ENCODE measurements at places on chromosomes 4 and X.

DNA sequence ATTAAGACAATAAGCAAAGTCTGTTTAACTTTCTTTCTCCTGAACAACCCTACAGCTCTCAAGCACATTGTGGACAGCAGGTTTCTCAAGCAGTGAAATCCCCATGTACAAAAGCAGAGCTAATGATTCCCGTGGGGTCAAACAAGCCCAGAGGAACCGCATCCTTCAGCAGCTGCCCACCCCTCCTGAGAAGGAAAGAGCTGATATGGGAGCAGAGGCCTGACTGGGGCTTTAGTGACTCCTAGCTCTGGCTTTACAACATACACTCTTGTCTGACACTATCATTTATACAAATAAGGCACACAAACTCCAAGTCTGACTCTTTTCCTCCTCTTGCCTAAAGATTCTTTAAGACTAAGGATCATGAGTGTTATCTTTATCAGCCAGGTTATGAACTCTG, 32.8 kb downstream of the HDAC8 start:
- no peak for DNase-seq

DNA sequence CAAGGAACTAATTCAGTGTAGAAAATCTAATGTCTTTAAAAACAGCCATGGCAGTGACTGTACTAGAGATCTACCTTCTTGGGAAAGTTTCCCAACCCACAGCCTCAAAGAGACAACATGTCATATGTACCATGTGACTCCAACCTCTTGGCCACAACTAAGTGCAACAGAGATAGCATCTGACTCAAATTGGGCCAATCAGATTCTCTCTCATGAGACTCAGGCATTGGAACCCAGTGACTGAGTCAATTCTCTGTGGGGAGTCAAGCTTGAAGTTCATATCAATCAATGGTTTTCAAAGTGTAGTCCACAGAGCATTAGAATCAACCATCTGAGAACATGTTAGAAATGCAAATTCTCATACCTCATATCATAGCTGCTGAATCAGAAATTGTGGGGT, 123.3 kb downstream of the MBNL3 start:
- no peak for DNase-seq

DNA sequence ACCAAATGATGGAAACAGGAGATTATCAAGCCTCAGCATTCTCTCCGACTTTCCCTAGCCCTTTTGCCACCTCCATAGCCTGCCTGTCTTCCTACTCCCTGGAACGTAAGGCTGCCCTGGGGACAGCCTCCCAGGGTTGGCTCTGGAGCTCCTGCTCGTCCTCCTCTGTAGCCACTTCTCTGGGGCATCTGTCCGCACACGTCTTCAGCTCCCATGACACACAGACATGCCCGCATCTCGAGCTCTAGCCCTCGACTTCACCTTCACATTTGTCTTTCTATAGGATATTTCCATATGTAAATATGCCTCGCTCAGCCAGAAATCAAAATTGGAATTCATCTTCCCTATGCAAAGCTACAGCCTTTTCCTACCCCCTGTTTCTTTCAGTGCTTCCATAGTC, 67.7 kb downstream of the TSC22D3 start:
- DNase-seq = no peak

DNA sequence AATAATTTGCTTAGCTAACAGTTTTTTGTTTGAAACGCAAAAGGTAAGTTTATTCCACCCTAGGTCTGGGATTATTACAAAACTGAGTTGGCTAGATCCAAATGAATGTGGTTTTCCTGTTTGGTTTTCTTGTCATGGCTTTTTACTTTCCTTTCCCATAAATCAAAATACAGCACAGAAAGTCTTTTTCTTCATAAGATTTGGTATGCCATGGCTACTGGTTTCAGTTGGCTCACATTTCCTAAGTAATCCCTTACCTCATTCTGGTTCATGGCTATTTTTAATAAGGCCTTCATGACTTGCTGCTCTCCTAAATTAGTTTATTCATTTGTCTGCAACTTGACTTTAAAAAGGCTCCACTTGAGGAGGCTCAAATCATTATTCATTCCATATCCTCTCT, 12.9 kb upstream of the PAK3 start:
- no peak for DNase-seq

- DNase-seq = no peak
Observed at GRCh38 chrX:153924149-153924861, 1.8 kb downstream of the ARHGAP4 start.

DNA sequence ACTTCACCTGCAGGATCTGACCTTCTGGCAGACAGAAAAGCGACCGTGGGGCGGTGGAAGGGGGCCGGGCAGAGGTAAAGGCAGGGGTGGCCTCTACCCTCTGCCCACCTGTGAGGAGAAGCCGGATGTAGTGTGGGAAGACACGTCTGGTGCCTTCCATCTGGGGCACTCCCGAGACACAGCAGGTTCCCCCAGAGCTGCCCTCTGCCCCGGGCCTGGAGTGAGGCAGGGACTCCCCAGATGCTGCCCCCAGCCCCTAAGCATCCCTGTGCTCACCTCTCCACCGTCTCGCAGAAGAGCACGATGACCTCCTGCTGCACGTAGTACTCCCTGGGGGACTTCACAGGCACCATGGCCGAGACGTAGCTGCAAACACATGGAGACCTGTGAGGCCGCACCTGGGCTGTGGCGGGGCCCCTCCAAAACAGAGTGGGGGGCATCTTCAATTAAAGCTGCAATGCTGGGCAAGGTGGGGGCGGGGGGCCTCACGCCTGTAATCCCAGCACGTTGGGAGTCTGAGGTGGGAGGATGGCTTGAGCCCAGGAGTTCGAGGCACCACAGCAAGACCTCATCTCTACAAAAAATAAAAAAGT, 75.3 kb upstream of the MXD4 start:
- no peak for DNase-seq

GRCh38 chr4:87707279-87707918, 57.3 kb downstream of the DMP1 start:
- no peak for DNase-seq

- DNase-seq = no peak
Observed at GRCh38 chr4:40212674-40213527, 16.1 kb downstream of the RHOH start.

DNA sequence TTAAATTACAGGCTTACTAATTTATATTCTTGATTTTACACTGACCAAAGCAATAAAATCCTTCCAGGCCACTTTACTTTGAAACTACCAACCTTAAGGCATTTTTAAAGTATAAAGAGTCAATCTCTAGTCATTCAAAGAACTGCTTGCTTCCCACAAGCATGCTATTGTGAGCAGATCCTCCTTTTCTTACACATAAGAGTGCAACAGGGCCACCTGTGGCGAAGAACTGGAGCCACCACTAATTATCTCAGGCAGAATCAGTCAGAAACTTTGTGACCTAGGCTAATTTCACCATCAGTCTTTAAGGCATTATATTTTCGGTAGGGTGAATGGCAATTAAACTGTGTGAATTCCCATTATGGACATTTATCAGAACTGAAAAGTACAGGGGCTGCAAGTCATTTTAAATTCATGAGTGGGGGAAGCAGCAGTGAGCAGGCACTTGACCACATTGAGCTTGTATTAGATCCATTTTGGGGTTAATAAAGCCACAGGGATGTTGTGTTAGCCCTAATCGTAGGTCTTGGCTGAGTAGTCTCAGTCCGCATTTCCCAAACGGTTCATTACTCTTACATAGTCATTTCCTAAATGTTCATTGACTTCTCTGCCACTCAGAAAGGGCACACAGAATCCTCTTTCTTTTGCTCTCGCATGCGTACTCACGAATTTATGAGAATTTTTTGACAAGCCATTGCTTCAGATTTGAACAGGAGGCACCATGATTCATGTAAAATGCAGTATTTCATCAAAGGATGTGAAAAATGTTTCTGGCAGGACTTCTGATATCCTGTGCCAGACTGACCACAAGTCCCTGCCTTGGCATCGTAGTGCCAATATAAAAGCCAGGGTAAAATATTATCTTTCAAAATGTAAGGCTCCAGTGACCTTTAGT, 39.8 kb downstream of the NPY2R start:
- no peak for DNase-seq

DNA sequence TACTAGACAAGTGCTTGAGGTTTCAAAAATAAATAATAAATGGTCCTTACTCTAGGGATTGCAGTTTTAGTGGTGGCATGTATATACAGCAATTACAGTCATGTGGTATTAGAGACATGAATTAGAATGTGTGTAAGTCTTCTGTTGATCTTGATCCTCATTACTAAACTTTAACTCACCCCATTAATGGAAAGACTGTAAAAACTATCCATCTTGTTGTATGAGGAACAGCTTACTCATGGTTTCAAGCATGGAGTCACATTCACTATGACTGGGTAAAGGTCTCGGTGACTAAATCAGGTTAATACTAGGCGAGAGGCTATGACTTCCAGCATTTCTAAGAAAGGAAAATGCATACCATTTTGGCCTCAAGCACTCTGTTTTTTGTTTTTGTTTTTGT, 107.0 kb upstream of the HPGD start:
- DNase-seq = no peak

DNA sequence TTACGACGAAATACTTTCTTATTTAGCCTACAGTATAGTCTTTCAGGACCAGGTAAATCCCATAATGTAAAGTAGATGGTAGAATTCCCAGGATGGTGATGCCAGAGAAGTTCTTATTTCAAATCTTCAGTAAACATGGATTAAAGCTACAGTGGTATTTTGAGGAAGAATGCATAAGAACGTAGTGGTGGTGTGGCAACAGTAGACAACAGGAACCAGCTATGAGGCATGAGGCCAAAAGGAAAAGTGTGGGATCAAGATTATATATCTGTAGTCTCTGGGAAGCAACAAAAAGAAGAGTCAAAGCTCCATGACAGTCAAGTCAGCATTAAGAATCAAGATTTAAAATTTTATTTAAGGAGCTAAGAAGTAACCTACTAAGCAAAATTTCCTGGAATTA, 60.2 kb downstream of the METTL14 start:
- no peak for DNase-seq

All from hematopoietic multipotent progenitor cell treated with erythropoietin and hydrocortisone succinate and interleukin-3 and kit ligand, for 15 days (in vitro differentiated cells).